ENCODE measurements at places on chromosomes 16 and 17.

DNA sequence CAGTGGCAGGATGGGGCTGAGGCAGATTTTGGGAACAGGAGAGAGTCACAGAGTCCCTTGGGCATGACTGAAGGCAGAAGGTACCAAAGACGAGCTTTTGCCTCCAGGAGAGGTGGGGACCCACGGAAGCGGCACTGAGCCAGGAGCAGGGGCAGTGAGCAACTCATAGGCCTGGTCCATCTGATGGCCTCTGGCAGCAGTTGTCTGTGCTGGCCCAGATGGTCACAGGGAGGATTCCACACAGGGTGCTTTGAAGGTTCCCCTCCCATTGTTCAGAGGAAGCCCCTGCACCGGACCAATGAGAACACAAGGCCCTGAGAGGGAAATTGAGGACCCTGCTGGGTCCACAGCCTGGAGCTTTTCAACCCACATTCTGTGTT, 360.3 kb upstream of the TNRC6C start:
- no peak for DNase-seq

DNA sequence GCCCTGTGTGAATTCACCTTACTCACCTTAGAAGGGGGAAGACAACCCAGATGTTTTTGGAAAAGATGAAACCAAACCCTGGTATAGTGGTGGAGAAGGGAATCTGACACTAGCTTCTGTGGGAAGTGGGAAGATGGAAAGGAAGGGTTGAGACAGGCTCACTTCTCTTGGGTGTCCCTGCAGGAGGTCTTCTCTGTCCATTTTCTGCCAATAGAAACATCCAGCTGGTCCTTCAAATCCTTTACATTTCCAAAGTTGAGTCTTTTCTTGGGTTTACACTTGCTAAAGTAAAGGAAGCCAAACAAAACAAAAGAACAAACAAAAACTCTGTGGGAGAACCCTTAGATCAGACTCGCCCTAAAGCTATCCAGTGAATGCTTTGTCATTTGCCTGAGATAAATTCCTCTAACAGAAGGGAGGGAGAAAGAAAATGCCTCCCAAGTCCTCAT, 10.2 kb downstream of the HOXB1 start:
- no peak for DNase-seq

GRCh38 chr17:64698725-64699124, 36.6 kb upstream of the SMURF2 start:
- DNase-seq: no peak

- DNase-seq: no peak
These were observed 4.5 kb downstream of the ADAD2 start for GRCh38 chr16:84195201-84196093.

GRCh38 chr17:67365738-67366192, 612 bp downstream of the PSMD12 start:
- no peak for DNase-seq

GRCh38 chr17:80898716-80899115, 92.9 kb upstream of the CHMP6 start:
- DNase-seq: no peak

GRCh38 chr17:34615326-34615725, 35.9 kb downstream of the TMEM132E start:
- no peak for DNase-seq

GRCh38 chr16:46828292-46828691, 2.7 kb downstream of the C16orf87 start:
- DNase-seq: no peak

DNA sequence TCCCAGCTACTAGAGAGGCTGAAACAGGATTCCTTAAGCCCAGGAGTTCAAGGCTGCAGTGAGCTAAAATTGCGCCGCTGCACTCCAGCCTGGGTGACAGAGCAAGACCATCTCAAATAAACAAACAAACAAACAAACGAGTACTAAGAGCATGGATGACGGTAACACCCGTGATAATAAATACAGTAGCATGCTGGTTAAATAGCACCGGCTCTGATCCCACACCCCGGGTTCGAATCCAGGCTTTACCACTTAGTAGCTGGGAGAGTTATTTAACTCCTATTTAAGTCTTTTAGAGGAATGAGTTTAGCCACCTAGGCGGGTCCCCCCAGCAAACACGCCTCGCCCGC, 301 bp upstream of the METTL22 start:
- DNase-seq: no peak

- DNase-seq: no peak
These were observed 27.5 kb downstream of the LRRC75A start for GRCh38 chr17:16464303-16465051.

DNA sequence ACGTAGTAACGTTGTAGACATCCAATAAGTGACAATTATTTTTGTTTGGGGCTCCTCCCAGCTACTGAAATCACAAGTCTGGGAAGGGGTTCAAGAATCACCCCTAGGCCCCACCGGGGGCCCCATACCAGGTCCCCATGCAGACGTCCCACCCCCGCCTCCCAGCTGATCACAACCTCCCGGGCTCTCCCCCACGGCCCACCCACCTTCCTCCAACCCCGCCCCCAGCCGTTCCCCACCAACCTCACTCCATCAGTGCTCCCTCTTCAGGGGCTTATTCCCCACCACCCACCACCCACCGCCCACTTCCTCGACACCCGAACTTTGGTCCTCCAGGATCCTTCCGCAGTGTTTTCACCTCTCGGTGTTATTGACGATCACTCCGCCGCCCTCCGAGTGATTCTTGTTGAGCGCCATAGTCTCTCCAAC, 240 bp downstream of the WBP2 start:
- no peak for DNase-seq

GRCh38 chr16:1403036-1403435, 11.5 kb downstream of the UNKL start:
- no peak for DNase-seq

DNA sequence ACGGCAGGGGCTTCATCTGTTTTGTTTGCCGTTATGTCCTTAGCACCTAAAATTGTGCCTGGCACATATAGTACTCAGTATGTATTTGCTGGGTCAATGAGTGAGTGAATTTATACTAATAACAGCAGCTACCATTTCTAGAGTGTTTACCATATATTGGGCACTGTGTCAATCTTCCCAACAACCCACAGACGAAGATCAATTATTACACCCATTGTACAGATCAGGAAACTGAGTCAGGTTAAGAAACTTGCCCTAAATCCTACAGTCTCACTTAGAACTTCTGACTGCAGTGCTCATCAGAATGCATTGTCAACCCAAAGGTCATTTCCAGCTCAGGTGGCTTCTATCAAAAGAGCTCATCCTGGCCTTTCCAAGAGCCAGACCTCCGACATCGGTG, 44.5 kb upstream of the MEOX1 start:
- DNase-seq: no peak

- no peak for DNase-seq
These were observed 19.3 kb downstream of the SHMT1 start for GRCh38 chr17:18344021-18344420.

DNA sequence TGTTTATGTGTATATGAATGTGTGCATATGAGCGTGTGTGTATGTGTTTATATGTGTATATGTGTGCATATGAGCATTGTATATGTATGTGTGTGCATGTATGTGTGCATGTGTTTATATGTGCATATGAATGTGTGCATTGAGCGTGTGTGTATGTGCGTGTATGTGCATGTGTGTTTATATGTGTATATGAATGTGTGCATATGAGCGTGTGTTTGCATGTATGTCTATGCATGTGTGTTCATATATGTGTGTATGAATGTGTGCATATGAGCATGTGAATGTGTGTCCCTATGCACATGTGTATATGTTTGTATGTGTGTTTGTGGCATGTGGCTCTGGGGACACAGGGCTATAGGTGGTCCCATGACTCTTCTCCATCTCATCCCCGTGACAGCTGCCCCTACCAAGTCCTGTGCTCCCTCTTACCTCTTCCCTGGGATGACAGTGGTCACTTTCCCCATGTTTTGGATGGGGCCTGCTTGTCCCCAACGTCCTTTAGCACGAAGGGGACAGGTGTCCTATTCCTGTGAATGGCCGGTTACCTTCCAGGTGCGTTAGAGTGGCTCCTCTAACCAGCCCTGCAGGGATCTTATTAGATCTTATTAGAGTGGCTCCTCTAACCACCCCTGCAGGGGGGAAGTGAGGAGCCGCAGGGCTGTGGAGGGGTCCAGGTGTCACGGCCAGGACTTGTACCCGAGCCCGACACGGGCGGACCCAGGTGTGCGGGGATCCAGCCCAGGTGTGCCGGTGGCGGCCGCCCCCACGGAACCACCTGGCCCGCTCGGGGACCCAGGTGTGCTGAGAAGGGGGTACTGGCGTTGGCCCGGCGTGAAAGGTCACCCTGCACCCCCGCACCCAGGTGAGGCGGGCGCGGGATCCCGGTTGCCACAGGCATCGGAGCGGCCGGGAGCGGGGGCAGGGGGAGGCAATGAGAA, 105.6 kb downstream of the SEC14L1 start:
- no peak for DNase-seq

DNA sequence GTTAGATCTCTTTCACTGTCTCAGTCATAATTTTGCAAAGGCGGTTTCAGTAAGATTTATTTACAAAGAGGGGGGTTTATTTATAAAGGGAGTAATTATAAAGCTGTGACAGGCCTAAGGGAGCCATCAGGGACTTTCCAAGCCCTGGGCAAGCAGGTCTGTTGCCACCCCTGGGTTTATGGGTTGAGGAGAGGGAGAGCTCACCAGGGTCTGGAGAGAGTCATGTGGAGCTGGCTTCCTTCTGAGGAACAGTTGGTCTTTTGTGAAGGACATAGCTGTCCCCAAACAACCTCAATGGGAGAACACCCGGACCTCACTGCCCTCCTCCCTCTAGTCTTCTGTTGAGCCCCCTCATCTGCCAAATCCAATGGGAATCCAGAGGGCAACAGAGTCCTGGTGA, 9.8 kb downstream of the ITGAM start:
- no peak for DNase-seq

DNA sequence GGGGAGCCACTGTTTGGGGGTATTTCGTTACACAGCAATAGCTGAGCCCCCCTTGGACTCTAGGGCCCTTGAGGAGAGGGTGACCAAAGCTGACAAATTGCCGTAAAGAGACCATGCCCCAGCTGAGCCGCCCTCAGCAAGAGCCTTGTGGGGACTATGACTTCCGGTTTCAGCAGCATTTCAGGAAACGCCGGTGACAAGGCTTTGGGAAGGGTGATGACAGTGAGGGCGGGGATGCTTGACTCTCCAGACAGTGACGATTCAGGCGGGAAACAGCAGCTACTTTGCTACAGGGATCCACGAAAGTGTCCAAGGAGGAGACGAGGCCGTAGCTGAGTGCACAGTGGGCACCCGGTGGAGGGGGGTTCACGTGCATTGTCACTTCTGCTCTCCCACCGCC, 360.8 kb downstream of the C16orf95 start:
- no peak for DNase-seq

GRCh38 chr17:13978478-13978877, 90.8 kb upstream of the COX10 start:
- no peak for DNase-seq

DNA sequence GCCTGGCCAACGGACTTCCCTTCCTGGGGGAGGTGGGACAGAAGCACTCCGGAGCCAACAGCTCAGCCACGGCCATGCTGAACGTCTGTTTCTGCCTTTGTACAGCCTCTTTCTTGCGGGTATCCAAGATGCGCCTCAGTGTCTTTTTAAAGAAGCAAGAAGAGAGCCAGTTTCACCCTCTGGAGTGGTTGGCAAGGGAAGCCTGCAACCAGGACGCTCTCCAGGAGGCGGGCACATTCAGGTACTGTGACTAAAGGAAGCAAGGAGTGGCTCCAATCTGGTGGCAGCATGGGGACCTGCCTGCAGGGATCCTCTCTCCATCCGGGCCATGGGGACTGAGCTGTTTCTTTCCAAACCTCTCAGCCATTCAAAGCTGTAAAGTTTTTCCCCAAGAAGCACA, 60.6 kb upstream of the ENDOV start:
- no peak for DNase-seq

- no peak for DNase-seq
These were observed 40.3 kb downstream of the CYB561 start for GRCh38 chr17:63405741-63406261.

DNA sequence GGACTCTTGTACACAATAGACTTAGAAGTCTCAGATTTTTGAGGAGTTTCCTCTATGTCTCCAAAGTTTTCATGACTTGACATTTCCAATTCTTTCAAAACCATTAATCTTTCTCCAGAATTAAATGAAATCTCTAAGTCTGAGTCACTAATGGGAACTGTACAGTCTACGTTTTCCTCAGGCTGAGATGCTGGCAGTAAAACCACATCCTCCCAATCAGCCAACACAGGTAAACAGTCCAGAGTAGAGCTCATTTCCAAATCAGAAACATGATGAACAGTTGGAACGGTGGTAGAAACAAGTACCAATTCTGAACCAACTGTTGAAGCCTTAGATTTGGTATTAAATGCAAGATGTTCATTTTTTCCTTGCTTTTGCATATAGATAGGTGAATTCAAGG, 7.9 kb downstream of the ERI2 start:
- DNase-seq: no peak

- DNase-seq: no peak
These were observed 31.6 kb downstream of the MMP15 start for GRCh38 chr16:58057121-58057520.

DNA sequence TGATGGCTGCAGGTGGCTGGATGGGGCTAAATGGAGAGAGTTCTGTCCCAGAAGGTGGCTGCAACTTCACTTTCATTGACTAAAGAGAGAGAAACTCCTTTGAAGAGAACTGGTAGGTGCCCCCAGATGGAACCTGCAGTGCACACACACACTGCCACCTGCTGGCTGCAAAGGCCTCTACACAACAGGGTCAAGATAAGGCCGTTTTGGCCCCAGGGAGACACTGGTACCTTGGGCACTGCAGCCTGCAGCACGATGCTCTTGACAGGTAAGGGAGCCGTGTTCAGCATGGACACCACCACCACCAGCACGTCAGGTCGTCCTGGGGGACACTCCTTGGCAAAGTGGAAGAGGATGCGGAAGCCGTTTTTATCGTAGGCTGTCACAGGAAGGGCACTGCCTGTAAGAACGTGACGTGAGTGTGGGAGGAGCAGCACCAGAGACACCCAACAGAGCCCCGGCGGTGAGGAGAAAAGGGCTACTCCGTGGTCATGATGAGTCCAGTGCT, 22.7 kb downstream of the GGA3 start:
- no peak for DNase-seq

GRCh38 chr17:76407509-76407908, 23.1 kb downstream of the SPHK1 start:
- DNase-seq: no peak

- no peak for DNase-seq
These were observed 45.4 kb downstream of the BAHCC1 start for GRCh38 chr17:81440511-81441244.

DNA sequence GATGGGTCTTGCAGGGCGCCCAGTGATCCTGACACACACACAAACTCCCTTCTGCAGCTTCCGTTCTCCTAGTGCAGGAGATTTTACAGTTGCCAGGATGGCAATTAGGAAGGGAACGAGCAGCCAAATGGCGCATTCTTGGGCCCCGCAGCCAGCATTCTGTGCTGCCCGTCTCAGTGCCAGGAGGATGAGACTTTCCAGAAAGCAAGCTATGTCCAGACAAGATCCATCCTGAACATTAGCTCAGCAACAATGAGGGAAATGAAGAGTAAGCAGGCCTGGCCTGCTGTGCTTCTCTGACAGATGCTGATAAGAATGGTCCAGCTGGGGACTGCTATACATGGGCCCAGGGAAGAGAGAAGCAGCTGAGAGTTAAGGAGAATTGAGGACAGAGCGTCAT, 16.5 kb downstream of the SPPL2C start:
- DNase-seq: no peak
